ENCODE measurements at places on chromosomes 12 and 14.
A peak's percentile ranks its signal among the peaks of the same experiment; 100 is the strongest.

DNA sequence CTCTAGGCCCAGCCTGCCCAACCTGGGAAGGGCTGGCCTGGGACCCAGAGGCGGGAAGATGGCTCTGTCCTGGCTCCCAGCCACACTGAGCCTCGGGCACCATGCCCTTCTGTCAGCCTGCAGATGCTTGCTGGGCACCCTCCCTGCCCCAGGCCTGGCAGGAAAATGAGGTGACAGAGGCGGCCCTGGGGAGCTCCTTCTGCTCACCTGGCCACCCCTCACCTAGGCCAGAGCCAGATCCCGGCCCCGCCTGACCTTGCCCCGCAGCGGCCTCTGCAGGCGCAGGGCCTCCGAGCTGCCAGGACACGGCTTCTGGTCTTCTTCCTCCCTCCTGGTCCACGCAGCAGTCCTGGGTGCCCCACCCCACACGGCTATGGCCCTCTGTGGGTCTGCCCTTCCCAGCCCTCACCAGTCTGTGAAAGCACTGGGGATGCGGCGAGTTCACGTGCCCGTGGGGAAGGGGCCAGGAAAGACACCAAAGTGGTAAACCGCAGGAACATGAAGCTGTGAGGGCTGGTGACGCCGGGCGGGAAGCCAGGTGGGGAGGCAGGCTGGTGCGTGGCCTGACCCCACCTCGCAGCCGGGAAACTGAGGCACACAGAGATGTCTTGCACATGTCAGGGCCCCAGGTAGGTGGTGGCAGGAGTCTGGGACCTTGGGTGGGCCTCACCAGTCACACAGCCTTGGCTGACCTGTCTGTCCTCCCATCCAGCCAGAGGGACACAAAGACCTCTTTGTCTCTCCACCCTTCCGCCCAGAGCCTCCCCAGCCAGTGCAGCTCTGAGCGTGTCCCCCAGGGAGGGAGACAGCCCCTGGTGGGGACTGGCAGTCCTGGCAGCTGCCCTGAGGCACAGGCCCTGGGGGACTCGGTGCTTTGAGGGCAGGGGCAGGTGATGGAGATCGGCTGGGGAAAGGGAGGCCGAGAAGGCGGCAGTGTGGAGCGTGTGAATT is 12.8 kb downstream of the BAG5 start:
- no peak for DNase-seq

DNA sequence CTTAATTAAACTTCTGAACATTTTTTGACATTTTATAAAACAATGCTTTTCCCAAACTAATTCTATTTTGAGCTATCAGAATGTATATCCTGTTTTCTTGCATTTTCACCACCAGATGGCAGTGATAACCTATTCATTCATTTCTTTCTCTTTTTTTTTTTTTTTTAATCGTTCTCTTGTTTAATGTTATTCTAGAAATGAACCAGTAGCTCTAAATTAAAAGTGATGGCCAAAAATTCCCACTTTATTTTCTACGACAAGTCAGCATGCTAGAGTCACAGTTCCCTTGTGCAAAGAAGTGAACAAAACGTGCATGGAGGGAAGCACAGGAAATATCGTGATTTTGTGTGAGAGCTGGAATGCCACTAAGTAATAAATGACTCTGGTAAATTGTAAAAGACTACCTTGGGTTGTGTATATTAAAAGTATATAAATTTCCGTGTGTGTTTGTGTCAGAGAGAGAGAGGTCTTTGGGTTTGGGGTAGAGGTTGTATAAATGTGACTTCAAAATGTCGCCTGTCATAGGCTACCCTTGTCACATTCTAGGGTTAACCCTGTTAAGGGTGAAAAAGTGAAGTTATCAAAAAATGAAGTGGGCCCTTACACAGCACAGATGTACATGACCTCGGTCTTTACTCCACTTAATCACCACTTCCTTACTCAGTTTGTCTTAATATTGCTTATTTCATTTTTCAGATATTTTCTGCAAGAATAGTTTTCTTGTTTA is 40.4 kb upstream of the LDHB start:
- no peak for DNase-seq

DNA sequence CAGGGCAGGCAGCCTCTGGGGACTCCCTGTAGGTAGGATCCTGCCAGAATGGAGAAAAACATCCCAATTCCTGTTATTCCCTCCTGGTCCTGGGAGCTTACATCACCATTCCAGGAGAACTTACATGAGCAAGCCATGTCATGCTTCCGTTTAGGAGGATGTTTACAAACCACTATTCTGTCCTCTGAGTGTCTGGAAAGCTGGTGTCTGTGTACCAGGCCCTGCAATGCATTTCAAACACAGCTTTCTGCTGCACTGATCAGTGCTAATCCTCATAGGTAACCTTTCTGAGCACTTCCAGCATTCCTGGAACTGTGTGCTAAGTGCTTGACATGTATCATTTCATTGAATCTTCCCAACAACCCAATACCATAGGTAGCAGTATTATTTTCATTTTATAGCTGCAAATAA is 19.8 kb upstream of the MAP1LC3B2 start:
- DNase-seq: no peak

- DNase-seq: no peak
Measured at GRCh38 chr14:53384073-53384472, 230.9 kb upstream of the DDHD1 start.

GRCh38 chr14:90091393-90091792 is 29.6 kb downstream of the KCNK13 start:
- DNase-seq: no peak

DNA sequence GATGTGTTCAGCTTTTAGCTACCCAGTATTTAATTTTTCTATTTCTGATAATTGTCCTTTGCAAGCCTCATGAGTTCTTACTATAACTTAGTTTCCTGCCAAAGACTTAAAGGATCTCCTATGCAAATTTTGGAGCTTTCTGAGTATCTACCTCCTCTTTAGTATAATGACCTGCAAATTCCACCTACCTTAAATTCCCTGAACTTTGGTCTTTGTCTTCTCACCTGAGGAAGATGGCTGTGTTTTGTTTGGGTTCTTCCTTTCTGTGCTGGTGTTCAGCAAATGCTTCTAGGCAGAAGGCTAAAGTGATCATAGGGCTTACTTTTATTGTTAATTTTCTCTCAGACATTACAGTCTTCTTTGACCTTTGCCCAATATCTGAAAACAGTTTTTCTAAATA is 142.8 kb downstream of the FUT8 start:
- no peak for DNase-seq

- no peak for DNase-seq
Measured at GRCh38 chr12:93387780-93388179, 10.1 kb downstream of the NUDT4 start.

DNA sequence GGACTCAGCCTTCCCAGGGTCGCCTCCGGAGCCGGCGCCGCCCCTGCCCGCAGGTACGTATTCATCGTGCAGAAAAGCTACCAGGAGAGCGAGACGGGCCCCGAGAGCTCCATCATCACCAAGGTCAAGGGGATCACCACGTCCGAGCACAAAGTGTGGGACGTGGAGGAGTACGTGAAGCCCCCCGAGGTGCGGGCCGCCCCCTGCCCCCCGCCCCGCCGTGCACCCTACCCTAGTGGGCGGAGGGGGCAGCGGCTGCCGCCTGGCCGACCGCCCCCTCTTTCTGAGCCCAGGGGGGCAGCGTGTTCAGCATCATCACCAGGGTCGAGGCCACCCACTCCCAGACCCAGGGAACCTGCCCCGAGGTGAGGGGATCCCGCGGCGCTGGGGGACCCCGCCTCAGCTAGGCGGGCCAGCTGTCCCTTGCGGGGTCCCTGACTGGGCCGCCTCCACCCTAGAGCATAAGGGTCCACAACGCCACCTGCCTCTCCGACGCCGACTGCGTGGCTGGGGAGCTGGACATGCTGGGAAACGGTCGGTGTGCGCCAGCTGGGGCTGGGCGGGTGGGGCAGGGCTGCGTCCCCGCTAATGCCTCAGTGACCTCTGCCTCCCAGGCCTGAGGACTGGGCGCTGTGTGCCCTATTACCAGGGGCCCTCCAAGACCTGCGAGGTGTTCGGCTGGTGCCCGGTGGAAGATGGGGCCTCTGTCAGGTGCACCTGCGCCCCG is 973 bp downstream of the P2RX2 start:
- no peak for DNase-seq

- no peak for DNase-seq
Measured at GRCh38 chr12:113208041-113208934, 13.0 kb upstream of the TPCN1 start.

DNA sequence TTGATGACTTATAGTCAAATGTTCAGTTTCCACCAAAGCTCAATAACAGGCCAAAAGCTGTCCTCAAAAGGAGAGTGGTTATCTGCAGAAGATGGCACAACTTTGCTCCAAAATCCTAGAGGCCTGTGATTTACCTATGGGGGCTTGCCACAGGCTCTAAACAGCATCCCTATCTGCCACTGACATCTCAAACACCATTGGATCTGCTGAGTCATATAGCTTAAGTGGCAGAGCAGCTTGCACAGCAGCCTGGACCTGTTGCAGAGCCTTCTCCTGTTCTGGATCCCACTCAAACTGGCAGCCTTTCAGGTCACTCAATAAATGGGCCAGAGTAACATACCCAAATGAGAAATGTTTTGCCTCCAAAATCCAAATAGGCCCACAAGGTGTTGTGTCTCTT is 60.6 kb upstream of the NAA30 start:
- no peak for DNase-seq

- no peak for DNase-seq
Measured at GRCh38 chr12:116266168-116266601, 11.3 kb downstream of the MED13L start.

GRCh38 chr12:130463818-130464670 is 126.4 kb downstream of the PIWIL1 start:
- no peak for DNase-seq

DNA sequence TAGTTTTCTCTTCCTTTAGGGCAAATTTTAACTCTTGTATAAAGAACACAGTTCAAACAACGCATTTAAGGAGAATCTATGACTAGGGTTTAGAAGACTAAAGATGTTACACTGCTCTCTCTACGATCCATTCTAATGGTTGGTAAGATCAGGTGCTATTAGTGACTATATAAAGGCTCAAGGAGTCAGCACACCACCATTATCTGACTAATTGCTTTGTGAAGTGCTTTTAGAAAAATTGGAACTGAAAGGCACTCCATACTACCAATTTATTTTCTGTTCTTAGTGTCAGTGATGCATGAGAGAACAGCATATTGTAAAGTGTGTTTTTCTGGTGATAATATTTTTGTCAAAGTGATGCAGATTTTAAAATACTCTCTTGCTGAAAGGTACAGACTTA is 136.8 kb downstream of the SYT1 start:
- no peak for DNase-seq

GRCh38 chr12:34604631-34605509 is 582.6 kb downstream of the ALG10 start:
- no peak for DNase-seq

DNA sequence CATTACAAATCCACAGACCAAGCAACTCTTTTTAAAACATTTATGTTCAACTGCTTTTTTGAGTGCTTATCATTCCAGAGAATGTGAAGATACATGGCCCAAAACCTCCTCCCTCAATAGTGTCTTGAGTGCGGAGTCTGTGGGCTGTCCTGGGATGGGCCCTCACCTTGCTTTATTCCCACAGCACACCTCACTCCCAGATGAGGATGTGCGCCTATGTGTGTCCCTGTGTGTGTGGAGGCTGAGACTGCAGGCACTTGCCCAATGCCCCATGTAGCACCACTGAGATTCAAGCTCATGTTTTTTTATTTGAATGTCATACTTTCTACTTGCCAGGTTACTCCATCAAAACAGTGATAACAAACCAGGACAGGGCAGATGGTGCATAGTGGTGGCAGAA is 291.7 kb downstream of the CACNA1C start:
- DNase-seq: no peak

GRCh38 chr14:51614707-51615106 is 37.0 kb upstream of the FRMD6 start:
- no peak for DNase-seq

DNA sequence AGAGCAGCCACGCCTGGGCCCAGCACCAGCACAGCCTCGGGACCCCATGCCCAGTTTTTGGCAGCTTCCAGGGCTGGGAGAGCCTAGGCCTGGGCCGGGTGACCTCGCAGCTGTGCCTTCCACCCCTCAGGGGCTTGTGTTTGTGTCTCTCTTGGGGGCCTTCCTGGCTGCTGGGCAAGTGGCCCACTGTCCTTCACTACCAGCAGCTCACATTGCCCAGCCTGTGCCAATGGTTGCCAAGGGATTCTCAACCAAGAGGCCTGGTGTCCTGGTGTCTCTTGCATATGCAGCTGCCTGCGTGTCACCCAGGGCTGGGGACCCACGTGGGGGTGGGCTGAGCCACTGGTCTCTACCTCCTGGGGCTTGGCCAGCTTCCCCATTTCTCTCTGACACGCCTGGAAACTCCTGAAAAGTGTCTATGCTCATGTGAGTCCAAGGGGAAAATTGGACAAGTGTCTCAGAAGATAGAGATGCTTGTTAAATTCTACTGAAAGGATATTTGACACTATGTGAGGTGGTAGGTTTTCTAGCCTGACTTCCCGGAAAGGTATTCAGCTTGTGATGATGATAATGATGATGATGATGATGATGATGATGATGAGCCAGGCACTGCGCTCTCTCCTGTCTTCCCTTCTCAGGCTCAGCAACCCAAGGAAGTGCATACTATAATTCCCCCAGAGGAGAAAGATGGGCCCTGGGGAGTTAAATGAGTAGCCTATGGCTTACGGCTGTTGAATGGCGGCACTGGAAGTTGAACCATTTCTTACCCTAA is 48.8 kb upstream of the ESRRB start:
- no peak for DNase-seq

DNA sequence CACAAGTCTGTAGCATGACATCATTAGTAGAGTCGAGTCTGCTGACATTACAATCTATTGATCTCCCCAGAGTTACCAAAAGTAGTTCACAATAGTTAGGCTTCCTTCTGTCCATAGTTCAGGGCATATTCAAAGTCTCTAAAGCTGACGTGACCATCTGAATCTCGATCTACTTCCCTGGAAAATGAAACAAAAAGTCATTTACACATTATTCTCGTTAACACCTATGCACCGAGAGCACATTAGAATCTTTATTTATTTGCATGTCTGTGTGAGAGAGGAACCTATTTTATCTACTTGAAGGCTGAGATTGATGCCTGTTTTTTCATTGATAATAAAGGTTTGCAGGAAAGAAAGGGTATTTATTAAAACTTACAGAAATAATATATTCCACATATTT is 157.4 kb downstream of the EFCAB11 start:
- DNase-seq: no peak

GRCh38 chr14:88013750-88014349 is 8.9 kb downstream of the GPR65 start:
- DNase-seq: peak; percentile 4

- no peak for DNase-seq
Measured at GRCh38 chr12:117350140-117350539, 11.3 kb downstream of the NOS1 start.

GRCh38 chr12:16350682-16351081 is 3.2 kb downstream of the MGST1 start:
- DNase-seq: no peak

- DNase-seq: no peak
Measured at GRCh38 chr12:115541891-115542421, 735.5 kb downstream of the MED13L start.

GRCh38 chr14:73895939-73896338 is 9.3 kb downstream of the ZNF410 start:
- DNase-seq: no peak

Measured in NCI-H1048 (cell line).